ENCODE measurements at places on chromosomes 12 and 14. TPM values are rescaled to one million over a fixed set of nuclear protein-coding genes. Genes with fewer than 3 reads are reported as not detected.

DNA sequence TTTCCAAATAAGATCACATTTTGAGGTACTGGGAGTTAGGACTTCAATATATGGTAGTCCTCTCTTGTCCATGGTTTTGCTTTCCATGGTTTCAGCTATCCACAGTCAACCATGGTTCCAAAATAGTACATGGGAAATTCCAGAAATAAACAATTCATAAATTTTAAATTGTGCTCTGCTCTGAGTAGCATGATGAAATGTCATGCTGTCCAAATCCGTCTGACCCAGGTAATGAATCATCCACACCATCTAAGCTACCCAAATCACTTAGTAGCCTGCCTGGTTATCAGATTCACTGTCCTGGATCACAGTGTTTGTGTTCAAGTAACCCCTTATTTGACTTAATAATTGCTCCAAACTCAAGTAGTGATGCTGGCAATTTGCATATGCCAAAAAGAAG lies 197.9 kb downstream of the TMTC3 start:
- DNase-seq, result peak; percentile 31

DNA sequence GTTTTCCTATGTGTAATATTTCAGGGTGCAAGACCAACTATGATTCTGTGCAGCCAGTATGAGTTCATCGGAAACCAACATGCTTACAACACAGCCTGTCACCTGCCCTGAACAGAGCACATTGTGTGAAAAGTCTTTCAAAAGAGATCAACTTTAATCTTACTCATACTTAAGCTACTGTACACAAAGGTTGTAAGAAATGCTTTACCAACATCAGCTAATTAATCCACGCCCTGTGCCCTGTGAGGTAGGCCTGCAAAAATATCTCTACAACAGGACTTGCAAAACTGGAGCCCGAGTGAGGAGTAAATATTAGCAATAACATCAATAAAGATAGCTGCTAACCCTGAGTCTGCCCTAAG lies 15.1 kb downstream of the APPL2 start:
- DNase-seq, result no peak

DNA sequence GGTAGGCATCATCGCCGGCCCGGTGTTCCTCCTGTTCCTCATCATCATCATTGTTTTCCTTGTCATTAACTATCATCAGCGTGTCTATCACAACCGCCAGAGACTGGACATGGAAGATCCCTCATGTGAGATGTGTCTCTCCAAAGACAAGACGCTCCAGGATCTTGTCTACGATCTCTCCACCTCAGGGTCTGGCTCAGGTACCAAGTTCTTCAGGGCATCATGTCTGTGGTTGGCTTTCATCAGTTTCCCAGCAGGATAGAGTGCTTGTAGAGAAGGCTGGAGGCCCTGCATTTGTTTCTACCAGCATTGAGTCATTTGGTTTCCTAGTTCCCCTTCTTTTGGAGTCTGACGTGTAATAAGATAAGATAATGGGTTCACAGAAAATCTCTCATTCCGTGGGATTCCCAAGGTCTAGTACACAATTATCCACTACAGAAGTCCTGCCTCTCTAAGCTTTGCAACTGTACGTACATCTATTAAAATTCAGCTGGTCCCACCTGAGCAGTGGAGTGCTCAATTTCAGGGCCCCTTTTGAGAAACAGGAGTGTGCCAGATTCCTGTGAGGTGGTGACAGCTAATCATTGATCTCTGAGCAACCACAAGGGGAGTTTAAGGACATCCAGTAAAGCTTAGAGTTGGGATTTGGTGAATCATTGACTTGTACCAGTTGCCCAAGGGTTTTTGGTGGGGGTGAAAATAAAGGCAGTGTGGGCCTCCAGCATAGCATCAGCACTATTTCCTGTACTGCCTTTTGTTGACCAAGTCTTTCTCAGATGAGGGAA lies 25.1 kb downstream of the ACVR1B start:
- peak; percentile 25 for DNase-seq

GRCh38 chr12:5335069-5335468 lies 96.8 kb upstream of the NTF3 start:
- DNase-seq, result peak; percentile 3

Gene KRT79
- total RNA-seq, result 4.8 TPM

DNA sequence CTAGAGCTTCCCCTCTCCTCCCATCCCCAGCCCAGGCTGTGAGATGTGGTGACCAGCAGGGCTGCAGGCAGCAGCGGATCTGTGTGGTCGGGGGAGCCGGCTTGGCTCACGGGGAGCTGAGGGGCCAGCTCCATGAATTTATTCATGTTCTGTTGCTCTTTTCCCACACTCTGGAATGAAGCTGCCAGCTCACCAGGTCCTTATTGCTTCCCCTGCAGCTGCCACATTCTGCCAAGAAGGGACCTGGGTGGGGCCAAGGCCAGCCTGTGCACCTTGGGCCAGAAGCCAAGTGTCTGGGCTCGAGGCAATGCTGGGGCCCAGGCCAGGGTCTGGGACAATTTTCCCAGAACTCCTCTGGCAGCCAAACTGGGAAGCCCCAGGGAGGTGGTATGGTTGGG lies 2.5 kb upstream of the C1QL4 start:
- no peak for DNase-seq

DNA sequence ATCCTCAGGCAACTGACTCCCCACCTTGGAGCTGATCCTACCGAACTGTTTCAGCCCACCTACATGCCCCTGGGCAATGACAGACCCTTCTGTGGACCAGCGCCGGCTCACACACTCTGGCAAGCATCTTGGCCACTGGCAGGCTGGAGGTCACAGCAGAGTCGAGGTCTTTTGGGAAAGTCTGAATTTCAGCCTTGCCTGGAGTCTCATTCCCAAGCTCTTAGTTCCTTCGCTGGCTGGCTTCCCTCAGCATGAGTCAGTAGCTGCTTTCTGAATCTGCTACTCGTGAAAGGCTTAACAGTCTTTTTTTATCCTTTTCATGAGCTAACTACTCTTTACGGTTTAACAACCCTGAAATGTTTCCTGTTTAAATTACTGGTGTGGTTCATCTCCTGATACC lies 44.5 kb downstream of the ASCL4 start:
- peak; percentile 70 for DNase-seq

GRCh38 chr12:112430929-112431328 lies 12.2 kb downstream of the PTPN11 start:
- DNase-seq, result no peak

- no peak for DNase-seq
These were observed 31.5 kb downstream of the FBXL14 start for GRCh38 chr12:1562813-1563407.

Data from RPMI7951 (cell line).